T-cell (primary cell): ENCODE measurements at places on chromosomes 12 and 14. TPM values are rescaled to one million over a fixed set of nuclear protein-coding genes. Genes with fewer than 3 reads are reported as not detected.

LRRK2 gene
- total RNA-seq, result 2.3 TPM

- DNase-seq, result no peak
These were observed 18.1 kb downstream of the JDP2 start for GRCh38 chr14:75445963-75446362.

- no peak for DNase-seq
These were observed 51.4 kb upstream of the CISTR start for GRCh38 chr12:53803194-53803593.

DNA sequence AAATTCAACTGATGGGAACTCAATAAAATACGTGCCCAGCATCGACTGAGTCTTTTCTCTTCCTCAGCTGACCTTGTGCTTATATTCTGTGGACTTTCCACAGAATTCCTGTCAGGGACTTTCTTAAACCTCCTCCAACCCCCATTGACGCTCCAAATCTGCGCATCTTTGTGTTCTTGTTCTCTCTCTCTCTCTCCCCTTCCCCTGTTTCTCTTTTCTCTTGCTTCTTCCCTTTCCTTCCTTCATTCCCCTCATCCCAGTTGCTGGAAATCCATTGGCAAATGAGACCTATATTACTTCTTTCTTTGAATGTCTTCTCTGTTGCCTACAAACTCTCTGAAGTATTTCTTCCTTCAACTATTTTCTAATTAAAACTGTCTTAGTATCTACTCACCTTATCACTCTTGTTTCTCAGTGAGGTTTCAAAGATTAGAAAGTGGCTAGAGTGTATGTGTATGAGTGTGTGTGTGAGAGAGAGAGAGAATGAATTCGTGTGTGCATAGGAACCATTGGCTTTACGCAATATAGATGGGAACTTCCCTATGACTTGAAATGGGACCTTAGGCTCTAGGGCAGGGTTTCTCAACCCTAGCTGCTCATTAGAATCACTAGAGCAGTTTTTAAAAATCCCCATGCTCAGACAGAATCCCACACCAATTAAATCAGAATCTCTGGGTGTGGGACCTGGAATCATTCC lies 41.8 kb upstream of the DHRS7 start:
- DNase-seq, result no peak

- DNase-seq, result no peak
These were observed 9.3 kb downstream of the ZC3H14 start for GRCh38 chr14:88572117-88572516.

DNA sequence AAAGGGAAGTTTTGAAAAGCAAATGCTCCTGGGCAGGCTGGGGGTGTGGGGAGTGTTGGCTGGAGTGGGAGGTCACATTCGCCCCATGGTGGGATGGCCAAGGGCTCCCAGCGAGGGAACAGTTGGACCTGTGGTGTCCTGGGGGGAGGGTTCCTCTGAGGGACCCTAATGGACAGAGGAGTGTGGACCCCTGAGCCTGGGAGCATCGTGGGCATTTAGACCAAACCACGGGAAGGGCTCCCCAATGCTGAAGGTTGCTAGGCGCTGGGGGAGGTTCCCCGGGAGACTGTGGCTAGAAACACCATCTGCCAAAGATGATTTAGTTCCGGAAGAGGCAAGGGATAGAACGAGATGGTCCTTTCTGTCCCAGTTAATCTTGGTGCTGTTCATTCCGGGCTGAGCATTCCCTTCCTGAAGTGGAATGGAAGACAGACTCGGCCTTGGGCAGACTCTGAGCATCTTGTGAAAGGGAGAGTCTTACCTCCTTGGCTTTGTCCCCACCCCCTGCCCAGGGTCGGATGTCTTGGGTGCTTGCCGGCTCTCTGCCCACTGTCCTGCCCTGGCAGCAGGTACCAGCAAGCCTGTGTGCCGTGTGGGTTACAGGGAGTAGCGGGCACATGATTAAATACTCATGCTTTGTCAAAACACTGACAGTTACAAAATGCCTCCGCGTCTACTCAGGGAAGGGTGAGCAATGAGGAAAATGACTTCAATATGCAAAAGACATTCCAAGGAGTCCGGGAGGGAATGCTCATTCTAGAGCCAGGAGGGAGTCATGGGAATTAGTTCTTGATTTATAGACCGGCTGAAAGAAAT lies 215.9 kb downstream of the CACNA1C start:
- DNase-seq, result no peak

GRCh38 chr14:71852181-71852580 lies 80.0 kb upstream of the RGS6 start:
- no peak for DNase-seq

DNA sequence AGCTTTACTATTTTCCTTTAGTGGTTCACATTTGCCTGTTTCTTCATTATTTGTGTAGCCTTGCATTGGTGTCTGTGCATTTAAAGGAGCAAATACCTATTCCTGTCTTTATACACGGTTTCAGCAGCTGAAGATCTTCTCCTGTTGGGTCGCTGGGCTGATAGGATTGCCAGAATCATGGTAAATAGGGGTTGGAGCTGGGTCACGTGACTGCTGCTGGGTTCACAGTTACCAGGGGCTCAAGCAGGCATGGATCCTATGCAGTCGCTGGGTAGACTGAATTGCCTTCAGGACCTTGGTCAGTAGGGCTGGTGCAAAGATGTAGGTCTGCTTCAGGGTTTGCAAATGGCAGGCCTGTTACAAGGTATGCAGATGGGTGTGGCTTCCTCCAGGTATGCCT lies 398.4 kb downstream of the RPS29 start:
- no peak for DNase-seq

SLC2A14 gene
- total RNA-seq, result 2.5 TPM

UBE2N gene
- total RNA-seq, result 79.2 TPM

SMCO2 gene
- total RNA-seq, result not detected

TMEM179 gene
- total RNA-seq, result not detected

- DNase-seq, result no peak
These were observed 463.4 kb upstream of the TMEM132C start for GRCh38 chr12:127803545-127803944.

ETFBKMT gene
- 1.3 TPM for total RNA-seq

DNA sequence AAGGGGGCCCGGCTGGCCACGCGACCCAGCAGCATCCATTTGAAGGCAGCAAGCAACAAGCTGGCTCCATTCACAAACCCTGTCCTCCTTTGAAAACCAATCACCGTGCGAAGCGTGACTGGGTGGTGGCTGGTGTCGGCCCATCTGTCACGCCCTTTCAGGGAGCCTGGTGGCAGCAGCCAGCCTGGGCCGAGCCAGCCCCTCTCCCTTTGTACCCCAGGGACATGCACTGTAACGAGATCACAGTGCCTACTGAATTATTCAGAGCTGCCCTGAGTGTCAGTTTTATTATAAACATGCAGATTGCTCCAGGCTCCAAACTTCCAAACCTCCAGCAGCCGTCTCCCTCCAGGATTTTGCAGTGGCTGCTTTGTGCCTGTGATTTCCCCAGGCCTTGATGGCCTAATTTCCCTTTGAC lies 22.3 kb upstream of the CTDSP2 start:
- no peak for DNase-seq

DNA sequence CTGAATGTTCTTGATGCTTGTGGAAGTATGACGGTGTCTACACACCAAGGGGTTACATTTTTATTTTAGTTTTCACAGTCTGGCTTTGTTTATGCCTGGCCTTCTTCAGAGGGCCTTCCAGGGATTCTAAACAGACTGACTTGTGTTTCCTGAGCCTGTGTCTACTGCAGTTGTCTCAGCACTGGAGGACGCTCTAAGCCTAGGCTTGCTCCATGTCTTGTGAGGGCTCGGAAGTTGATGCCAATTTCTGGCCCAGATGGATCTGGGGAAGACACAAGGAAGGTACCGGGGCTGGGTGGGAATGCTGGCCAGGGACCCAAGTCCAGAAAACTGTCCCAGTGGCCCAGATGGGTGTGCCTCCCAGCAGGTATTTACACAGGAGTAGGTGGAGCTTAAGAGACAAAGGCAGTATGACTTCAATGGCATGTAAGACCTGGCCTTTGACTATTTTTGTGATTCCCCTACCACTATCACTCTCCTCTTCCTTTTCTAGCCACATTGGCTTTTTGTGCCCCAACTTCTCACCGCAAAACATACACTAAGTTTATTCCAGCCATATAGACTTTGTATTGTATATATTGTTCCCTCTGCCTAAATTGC lies 56.9 kb downstream of the GPR137C start:
- no peak for DNase-seq

GPR132 gene
- total RNA-seq, result 49.1 TPM

DNA sequence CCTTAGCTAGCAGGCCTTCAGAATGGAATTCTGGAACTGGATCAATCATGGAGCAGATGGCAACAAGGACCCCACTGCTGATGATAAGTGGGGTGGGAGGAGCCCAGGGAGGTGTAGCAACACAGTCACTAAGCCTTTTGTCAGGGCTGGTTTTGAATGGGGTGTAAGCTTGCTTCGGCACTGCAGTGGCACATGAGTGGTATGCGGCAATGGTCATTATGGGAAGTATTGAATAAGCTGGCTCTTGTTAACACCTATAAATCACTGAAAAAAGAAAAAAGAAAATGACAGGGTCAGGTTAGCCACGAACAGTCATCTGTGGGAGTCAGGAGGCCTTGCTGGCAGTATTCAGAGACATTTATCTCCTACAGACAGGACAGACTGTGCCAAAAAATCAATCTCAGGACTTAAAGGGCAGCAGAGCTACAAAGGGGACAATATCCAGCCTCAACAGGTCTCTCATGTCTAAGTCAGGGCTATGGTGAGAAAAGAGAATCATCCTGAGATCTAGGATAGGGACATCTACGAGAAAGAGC lies 19.1 kb downstream of the CDKL1 start:
- no peak for DNase-seq

PIP4P1 gene
- total RNA-seq, result 68.6 TPM

DNA sequence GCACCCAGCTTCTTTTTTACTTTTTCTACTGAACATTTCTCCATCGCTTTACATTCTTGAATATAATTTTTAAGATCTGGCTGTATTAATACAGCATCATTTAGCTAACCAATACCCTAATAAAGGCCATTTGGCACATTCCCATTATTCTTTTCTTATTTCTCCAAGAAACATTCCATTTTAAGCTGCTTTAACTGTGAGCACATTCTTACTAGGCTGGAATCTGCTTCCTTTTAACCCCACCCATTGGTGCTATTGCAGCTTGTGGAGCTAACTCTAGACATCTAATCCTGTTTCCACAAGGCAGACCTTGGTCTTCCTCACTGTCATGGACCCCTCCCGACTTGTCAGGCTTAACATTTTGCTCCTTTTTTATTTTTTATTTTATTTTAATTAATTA lies 15.2 kb downstream of the CALM1 start:
- DNase-seq, result no peak

DNA sequence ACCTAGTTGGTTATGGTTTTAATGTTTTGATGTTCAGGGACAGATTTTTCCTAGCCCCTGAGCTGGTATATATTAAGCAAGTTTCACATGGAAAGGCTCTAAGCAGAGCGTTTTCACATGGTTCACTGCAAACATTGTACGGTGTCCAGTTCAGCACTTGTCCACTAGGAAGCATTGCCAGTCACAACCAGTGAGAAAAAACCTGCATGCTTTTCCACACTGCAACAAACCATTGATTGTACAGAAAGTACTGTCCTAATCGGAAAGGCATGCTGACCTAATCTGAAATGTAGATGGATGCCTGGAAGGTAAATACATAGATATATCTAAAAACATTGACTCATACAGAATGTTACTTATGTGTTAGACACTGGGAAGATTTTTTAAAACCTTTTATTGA lies 25.0 kb upstream of the NPAS3 start:
- DNase-seq, result no peak

SOX5 gene
- total RNA-seq, result 1.1 TPM

DNA sequence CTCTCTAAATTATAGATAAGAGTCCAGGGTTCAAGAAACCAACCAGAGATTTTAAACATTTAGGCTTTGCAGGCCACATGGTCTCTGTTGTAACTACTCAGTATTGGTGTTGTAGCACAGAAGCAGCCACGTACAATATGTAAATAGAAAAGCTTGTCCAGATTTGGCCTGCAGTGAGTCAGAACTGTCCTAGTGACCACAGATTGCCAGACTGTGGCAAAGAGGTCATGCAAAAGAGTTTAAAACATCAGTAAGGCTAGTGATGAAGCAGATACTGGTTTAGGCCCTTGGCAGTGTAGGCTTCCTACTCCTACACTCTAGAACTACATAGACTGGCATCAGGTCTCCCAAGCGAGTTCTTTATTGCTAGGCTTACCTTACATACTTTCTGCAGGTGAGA lies 117.6 kb upstream of the GARIN6 start:
- no peak for DNase-seq

GRCh38 chr12:124949779-124950728 lies 35.6 kb upstream of the UBC start:
- DNase-seq, result no peak

- DNase-seq, result no peak
These were observed 9.1 kb downstream of the GSG1 start for GRCh38 chr12:13094367-13094766.

DNA sequence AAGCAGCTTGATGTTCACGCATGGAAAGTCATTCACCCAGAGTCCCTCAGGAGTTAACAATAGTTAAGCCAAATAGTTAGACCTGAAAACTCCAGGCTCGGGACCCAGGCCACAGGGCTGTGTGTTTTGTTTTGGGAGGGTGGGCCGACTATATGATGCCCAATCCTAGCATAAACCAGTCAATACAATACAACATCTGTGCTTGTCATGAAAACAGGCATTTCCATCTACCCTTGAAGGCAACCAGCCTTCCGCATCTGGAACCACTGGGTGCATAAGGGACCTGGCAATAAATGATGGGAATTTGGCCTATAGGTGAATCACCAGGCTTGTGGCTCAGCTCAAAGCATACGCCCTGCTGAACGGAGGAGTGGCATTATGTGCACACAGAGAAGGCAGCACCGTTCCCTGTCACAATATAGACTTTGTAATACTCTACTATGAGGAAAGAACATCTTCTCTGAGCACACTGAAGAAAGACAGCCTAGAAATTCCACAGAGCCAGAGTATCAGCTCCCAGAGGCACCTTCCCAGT lies 91.0 kb upstream of the FOXN3 start:
- no peak for DNase-seq

OR4K5 gene
- not detected for total RNA-seq

KCNK13 gene
- total RNA-seq, result not detected

DNA sequence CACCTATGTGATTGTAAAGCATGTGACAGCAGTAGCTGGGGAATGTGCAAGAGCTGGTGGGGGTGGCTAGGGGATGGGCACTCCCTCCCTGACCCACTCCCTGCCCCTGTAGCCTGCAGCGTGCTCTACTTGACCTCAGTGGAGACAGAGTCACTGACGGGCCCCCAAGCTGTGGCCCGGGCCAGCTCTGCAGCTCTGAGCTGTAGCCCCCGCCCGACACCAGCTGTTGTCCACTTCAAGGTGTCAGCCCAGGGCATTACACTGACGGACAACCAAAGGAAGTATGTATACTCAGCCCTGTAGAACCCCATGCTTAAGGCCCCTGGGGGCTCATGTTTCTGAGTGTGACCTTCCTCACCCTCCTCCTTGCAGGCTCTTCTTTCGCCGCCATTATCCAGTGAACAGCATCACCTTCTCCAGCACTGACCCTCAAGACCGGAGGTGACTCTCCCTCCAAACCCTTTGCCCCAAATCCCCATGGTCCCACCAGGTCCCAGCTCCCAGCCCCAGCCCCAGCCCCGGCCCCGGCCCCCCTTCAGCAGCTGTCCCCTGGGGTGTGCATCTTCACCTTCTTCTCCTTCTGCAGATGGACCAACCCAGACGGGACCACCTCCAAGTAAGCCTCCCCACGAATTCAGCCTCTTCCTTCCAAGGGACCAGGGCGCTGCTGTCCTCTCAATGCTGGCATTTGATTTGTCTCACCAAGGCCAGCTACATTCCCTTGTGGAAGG lies 13.3 kb downstream of the TNS2 start:
- no peak for DNase-seq

HNF1A gene
- not detected for total RNA-seq
